ENCODE measurements at places on chromosomes 2 and 18.

GRCh38 chr2:460861-461260 lies 173.0 kb upstream of the ALKAL2 start:
- no peak for DNase-seq

DNA sequence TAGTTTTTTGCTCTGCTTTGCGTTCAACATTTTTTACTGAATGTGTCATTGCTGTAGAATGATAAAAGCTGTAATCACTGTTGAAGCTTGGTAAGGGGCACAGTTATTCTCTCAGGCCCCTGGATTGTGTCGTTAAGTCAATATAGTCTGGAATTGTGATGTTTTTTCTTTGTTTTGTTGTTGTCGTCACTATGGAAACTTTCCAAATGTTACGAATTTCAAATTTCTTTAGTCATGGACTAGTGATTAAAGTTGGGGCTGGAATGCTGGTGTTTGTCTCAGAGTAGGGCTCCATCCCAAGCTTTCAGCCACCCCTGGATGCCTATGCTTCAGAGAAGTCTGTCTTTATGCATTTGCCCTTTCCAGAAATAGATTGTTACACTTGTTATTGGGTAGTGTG lies 287.2 kb downstream of the CDH19 start:
- no peak for DNase-seq

GRCh38 chr2:29765721-29766120 lies 155.7 kb downstream of the ALK start:
- DNase-seq, result no peak

DNA sequence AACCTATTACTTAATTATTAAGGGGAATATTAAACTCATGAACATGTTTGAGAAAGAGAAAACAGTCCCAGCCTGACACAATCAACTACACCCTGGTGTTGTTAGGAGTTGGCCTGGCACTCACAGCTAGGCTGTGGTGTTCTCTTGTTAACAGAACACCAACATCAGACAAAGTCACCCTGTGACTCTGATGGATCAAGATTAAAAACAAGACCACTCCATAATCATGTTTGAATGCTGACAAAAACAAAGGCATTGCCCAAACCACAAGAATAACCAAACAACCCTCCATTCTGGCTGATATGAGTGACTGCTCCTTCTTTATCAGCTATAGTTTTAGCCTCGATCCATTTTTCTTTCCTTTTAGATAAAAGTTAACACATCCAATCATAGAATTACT lies 3.0 kb downstream of the BOLL start:
- no peak for DNase-seq

DNA sequence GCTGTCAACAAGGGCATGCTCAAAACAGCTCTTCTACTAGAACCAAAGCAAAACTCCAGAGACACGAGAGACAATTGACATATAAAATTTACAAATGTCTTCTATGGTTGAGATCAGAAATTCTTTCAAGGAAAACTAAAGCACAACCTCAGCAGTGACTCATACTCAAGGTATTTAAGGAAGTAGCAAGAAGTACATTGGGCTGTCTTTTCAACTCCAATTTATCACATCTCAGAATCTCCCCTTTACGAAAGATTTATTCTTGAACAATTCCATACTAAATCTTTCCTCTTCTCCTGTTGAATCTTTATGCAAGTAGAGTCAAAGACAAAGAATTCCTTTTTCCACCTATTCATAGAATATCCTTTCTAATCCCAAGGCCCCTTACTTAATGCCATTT lies 324.0 kb downstream of the IRS1 start:
- DNase-seq, result no peak

DNA sequence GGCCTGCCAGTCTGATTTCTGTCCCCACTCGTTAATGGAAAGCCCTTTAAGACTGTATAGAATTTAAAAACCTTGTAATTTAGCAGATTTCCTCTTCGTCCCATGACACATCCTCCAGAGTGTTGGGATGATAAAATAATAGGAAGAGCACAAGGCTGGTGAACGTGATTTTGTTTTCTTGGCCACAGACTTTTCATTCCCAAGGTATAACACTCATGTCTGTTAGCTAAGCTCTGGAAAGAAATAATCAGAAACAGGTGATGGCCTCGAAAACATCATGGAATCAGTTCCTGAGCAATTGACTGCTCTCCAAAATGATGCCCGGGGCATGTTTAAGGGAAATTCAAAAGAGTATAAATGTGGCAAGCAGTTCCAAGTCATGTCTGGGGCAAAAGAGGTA lies 337.8 kb upstream of the TCF4 start:
- no peak for DNase-seq

- DNase-seq, result no peak
These were observed 95.6 kb downstream of the ITGA4 start for GRCh38 chr2:181552808-181553207.

DNA sequence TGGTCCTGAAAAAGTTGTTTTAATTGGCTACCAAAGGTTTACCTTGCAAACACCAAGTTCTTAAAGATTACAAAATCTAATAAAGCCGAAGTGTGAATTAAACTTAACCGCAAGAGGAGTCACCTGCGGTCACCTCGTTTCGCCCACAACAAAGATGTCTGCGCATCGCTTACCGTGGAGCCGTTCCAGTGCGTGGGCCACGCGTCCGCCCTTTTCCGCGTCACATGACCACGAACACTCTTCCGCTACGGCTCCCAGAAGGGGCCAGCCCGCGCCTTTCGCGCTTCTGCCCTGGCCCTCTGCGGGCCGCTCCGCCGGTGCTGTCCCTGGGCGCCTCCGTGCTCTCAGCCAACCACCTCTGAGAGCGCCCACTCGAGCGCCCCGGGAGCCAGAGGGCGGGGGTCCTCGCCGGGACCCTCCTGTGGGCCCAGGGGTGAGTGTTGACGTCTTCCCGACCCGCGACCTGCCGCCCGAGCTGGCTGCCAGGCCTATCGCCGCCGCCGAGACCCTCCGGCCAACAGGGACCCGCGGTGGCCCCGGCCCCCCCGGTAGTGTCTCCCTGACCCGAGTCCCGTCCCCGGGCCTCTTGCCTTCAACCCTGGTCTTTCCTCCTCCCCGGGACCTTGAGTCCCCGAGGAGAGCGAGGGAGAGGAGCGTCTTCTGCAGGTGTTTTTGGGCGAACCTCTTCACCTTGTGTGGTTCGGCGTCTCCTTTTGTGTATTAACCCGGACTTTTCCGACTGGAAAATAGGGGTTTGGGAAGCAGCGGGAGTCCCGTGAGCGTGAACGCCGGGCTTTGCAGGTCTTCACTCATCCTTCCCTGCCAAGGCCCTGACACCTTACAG lies at the start of gene MFF:
Gene MFF, plus strand, starts transcription at position 257 of the 844 bp plus-strand sequence. CDS start 5,415 bp downstream, outside the sequence.
- peak; percentile 86 for DNase-seq

- no peak for DNase-seq
These were observed 86.4 kb downstream of the GCA start for GRCh38 chr2:162430323-162430722.

- no peak for DNase-seq
These were observed 792.6 kb downstream of the CPS1 start for GRCh38 chr2:211349031-211349430.

GRCh38 chr2:218780851-218781690 lies 876 bp upstream of the CYP27A1 start:
- DNase-seq, result no peak

- DNase-seq, result no peak
These were observed 25.7 kb upstream of the NCK2 start for GRCh38 chr2:105718846-105719481.

DNA sequence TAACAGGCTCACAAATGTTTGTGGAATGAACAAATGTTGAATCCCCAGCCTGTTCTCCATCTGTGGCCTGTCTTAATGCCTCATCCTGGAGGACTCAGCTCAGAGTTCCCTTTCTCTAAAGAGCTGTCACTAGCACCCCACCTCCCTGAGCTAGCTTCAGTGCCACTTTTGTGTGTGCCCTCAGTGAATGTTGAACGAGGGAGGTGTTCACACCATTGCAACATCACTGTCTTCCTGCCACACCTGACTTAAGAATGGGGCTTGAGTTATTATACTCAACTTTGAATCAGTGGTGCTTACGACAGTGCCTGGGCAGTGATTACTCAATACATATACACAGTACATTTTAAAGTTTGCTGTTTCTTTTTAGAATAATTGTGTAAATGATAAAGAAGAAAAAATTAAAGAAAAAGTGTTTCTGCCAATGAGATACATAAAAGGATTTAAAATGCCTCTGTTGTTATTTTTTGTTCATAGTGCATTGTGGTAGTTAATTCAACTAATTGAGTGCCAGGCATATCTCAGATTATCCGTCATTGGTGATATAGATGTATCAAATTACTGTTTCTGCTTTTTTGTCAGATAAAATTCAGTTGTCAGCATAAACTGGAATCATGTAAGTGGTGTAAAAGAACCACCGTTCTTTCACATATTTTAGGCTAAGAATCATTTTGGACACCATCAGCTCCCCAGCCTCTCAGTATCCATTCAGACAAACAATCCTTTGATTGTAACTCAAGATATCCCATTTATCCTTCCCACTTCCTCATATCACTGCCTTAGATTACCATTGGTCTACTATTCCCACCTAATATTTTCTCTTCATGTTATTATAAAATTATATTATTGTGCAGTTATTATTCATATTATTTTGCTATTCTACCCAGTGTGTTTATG lies 304.7 kb downstream of the PTPRM start:
- DNase-seq, result no peak

DNA sequence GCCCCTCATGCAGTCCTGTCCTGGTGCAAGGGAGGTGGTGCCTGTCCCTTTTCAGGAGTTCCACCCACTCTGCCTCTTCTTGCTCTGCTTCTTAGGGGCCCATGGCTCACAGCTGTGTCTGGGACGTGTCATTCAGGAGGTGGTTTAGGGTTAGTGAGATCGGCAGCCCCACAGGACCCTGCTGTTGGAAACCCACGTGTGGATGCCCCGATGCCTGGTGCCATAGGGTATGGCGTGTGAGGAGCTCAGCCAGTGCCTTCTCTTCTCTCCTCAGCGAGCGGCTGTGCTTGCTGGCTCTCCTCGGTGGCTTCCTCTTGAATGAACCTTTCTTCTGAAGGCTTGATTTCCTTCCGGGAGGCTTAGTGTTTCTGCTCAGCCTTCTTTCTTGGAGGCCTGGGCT lies 55.2 kb downstream of the LDLRAD4 start:
- no peak for DNase-seq

GRCh38 chr2:68992933-68993332 lies 18.5 kb downstream of the GKN1 start:
- DNase-seq, result no peak

DNA sequence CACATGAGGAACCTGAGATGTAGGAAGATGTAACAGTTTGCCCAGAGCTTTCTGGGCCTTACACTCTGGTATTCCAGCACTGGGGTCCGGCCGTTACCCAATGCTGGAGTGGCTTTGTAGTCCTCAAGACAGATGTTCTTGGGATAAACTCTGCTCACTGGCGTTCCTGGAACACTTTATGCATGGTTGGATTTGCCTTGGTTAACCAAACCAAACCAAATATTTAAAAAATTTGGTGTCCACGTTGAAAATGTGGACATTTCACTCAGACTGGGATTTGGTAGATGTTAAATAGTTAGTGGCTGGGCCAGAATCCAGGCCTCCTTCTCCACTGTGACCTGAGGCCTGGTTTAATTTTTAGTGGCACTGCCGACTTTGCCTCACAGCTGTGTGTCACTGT lies 81.5 kb downstream of the ACOXL start:
- no peak for DNase-seq

DNA sequence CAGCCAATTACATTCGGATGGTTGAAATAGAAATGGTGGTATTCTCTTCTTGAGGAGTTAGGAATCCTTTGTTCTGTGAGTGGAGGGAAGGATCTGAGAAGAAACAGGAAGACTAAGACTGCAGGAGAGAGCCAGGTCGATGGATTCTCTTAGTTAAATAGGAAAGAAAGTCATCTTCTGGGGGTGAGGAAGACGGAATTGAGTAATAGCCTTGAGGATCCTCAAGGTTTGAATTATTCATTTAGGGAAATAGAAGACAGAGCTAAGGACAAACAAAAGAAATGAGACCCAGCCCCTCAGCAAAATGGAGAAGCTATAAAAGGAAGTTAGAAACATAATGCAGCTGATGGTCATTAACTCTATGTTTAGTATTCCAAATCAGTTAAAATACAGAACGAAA lies 1.8 kb downstream of the LAPTM4A start:
- DNase-seq, result no peak

GRCh38 chr2:47638430-47638829 lies 144.5 kb upstream of the MSH6 start:
- DNase-seq, result no peak

GRCh38 chr2:167749016-167749415 lies 498.4 kb downstream of the STK39 start:
- no peak for DNase-seq

DNA sequence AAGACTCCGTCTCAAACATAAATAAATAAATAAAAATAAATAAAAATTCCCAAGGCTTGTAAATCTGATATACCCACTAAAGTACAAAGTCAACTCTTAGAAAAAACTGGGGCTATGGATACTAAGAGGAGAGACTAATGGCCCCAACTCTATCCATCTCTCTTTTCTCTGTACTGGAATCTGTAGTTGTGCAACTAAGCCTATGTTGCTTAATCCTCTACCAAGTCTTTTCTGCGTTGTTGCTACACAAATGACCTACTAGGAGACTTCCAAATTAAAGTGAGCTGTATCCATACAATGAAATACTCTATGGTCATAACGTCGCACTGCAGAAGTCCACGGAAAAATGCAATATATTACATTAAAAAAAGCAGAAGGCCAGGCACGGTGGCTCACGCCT lies 8.1 kb downstream of the MRPS5 start:
- DNase-seq, result no peak

- DNase-seq, result no peak
These were observed 269.2 kb upstream of the SESTD1 start for GRCh38 chr2:179533875-179534274.

DNA sequence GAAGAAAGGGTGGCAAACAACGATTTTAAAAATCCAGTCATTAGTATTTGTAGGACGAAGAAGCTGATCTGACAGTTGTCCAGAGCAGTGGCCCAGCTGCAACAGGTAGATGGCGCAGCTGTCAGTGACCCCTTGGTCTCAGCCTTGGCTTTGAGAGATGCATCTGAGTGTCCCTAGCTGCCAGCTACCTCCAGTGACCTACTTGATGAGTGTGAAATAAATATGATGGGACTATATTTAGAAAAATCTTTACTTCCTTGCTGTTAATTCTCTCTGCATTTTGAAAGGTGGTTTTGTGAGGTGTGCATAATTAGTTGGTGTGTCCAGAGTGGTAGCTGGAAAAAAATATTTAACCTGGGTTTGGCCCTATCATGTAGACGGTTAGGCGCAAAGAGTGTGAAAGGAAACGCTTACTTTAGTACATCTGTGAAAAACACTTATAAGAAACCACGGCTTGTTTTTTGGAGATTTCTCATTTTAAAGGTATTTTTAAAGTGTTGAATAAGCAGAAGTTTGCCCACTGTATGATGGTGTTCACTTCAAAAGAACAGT lies 963 bp downstream of the INPP1 start:
- DNase-seq, result no peak

- no peak for DNase-seq
These were observed 141.8 kb upstream of the BCL2L11 start for GRCh38 chr2:110978756-110979470.

GRCh38 chr2:85659324-85659981 lies 8.5 kb downstream of the SFTPB start:
- no peak for DNase-seq

DNA sequence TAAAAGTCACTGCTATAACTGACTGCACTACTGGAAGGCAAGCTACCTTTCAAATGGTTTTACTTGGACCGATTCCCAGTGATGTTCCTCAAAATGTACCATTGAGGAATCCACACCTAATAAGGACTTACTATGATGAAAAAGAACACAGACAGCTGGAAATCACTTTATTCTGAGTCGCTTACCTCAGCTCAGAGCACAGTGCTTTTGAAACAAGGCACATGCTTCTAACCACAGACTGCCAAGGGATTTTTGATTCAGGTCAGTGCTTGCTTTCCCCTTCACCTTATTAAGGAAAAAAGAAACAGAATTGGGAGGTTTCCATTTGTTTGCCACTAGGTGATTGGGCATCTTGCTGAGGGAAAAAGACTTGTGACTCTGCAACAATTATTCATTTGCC lies 707.5 kb upstream of the FSHR start:
- DNase-seq, result no peak

All from stimulated activated CD8-positive, alpha-beta memory T cell treated with anti-CD3 and anti-CD28 coated beads, Interleukin-7, amount 100 ng/mL, for 1 hour (primary cell).